ENCODE measurements at places on chromosomes 5 and 9. TPM values are rescaled to one million over a fixed set of nuclear protein-coding genes. Genes with fewer than 3 reads are reported as not detected.

ZFR gene
- 75.0 TPM for total RNA-seq

OR1J4 gene
- total RNA-seq, result not detected

RARS1 gene
- 205 TPM for total RNA-seq

GPR21 gene
- total RNA-seq, result not detected

NMUR2 gene
- 0.13 TPM for total RNA-seq

PCDHB9 gene
- 4.1 TPM for total RNA-seq

CCL27 gene
- total RNA-seq, result 0.23 TPM

LRRC70 gene
- 0.11 TPM for total RNA-seq

AFAP1L1 gene
- total RNA-seq, result 15.0 TPM

ATP10B gene
- 2.4 TPM for total RNA-seq

ACOT12 gene
- total RNA-seq, result not detected

ARHGEF39 gene
- total RNA-seq, result 6.6 TPM

NAIP gene
- 3.3 TPM for total RNA-seq

GDNF gene
- 1.5 TPM for total RNA-seq

SGCD gene
- total RNA-seq, result 0.08 TPM

FAM174A gene
- total RNA-seq, result 39.4 TPM

NSD1 gene
- total RNA-seq, result 49.3 TPM

NIPSNAP3A gene
- 12.4 TPM for total RNA-seq

PRR7 gene
- 41.0 TPM for total RNA-seq

GFI1B gene
- not detected for total RNA-seq

ESM1 gene
- 18.3 TPM for total RNA-seq

BHMT2 gene
- total RNA-seq, result not detected

CCDC192 gene
- 0.27 TPM for total RNA-seq

MYMK gene
- total RNA-seq, result not detected

LMX1B gene
- total RNA-seq, result 0.85 TPM

PDE6A gene
- total RNA-seq, result 0.11 TPM

ENC1 gene
- 20.2 TPM for total RNA-seq

SHISAL2B gene
- not detected for total RNA-seq

CDX1 gene
- not detected for total RNA-seq

ALDH1A1 gene
- total RNA-seq, result not detected

ZBTB5 gene
- 10.7 TPM for total RNA-seq

ENTPD8 gene
- not detected for total RNA-seq

AJM1 gene
- total RNA-seq, result 3.0 TPM

ADAMTS2 gene
- 0.19 TPM for total RNA-seq

THBS4 gene
- 0.68 TPM for total RNA-seq

PALM2AKAP2 gene
- total RNA-seq, result 12.2 TPM

NDUFS4 gene
- 120 TPM for total RNA-seq

CDK7 gene
- total RNA-seq, result 65.3 TPM

KIF4B gene
- 0.03 TPM for total RNA-seq

IFNB1 gene
- total RNA-seq, result not detected

SPINK14 gene
- not detected for total RNA-seq

FOXD4L6 gene
- 0.05 TPM for total RNA-seq

MEIKIN gene
- not detected for total RNA-seq

JAKMIP2 gene
- 2.6 TPM for total RNA-seq

EQTN gene
- total RNA-seq, result not detected

QRFP gene
- total RNA-seq, result not detected

Measured in A375 (cell line).